Dorsolateral prefrontal cortex (tissue), 122 donors: ENCODE measurements at places on chromosomes 2 and 18. TPM values are rescaled to one million over a fixed set of nuclear protein-coding genes. Genes with fewer than 3 reads are reported as not detected.

The IGFBP2 gene
- 56.5 TPM for total RNA-seq

The GPD2 gene
- total RNA-seq: 64.1 TPM

The ANKRD30B gene
- 7.8 TPM for total RNA-seq

The POTEF gene
- not detected for total RNA-seq

The ANO7 gene
- 8.8 TPM for total RNA-seq

The HOXD4 gene
- total RNA-seq: not detected

The AQP12B gene
- not detected for total RNA-seq

The TRAPPC8 gene
- 45.5 TPM for total RNA-seq

The KCNS3 gene
- 9.2 TPM for total RNA-seq

The SOS1 gene
- total RNA-seq: 42.5 TPM

The NGEF gene
- total RNA-seq: 173 TPM

The CCDC141 gene
- total RNA-seq: 0.96 TPM

GRCh38 chr2:67453310-67453709 is 56.2 kb downstream of the ETAA1 start:
- no peak for DNase-seq

- no peak for DNase-seq
These were observed 58.6 kb upstream of the DOCK10 start for GRCh38 chr2:225100856-225101294.

DNA sequence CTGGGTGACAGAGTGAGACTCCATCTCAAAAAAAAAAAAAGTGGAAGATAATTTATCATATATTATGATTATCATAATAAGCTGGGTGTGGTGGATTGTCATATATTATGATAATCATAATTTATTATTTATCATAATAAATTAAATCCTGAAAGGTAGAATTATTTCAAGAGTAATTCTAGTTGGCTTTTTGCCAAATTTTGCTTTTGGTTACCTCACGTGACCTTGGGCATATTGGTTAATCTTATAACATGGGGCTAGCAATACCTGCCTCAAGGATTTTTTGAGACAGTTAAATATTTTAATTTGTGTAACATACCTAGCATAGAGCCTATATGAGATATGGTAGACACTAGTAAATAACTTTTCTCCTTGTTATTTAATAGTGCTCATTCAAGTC is 111.3 kb upstream of the TTC27 start:
- no peak for DNase-seq

DNA sequence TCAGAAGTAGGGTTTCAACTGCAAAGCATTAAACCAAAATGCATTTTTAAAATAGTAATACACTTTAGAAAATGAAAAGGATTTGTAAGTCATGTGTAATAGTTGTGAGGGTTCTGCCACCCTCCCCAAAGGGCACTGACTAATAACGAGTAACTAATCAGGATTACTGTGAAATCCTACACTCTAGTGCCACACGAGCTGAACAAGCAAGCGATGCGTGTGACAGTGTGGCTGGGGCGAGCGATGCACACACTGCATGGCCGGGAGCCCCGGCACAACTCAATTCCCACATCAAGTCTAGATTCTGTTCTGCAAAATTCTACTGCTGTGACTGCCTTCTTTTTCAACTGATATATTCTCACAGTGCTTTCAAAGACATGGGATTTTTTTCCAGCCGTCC is 156.4 kb downstream of the SEPTIN10 start:
- DNase-seq: no peak

- DNase-seq: no peak
These were observed 6.0 kb upstream of the SLC35F6 start for GRCh38 chr2:26757873-26758789.

- DNase-seq: no peak
These were observed 185.6 kb upstream of the SALL3 start for GRCh38 chr18:78794071-78794430.

- DNase-seq: no peak
These were observed 215.3 kb upstream of the SESTD1 start for GRCh38 chr2:179479947-179480346.

- DNase-seq: no peak
These were observed 1460.3 kb downstream of the SUCLG1 start for GRCh38 chr2:82998781-82999180.

- DNase-seq: no peak
These were observed 150.6 kb downstream of the TXNL1 start for GRCh38 chr18:56487801-56488200.

- no peak for DNase-seq
These were observed 471.4 kb downstream of the CMPK2 start for GRCh38 chr2:6394276-6394675.

GRCh38 chr2:715854-716560 is 38.8 kb upstream of the TMEM18 start:
- no peak for DNase-seq

DNA sequence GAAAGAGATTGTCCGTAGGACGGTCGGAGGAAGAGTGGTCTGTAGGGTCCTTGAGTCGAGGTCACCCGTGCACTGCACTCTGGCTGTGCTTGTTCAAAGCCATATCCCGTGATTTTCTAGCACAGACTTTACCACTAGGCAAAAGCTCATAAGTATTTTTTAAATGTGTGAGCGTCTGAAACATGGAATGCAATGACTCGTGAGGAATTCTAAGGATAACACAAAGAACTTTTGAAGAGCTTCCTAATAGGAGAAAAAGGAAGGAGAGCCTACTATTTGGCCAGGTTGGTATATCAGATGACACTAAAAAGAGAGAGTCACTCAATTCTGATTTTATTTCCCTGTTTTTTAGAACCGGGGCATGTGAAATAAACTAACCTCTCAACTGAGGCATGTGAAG is 68.3 kb downstream of the CD28 start:
- no peak for DNase-seq

DNA sequence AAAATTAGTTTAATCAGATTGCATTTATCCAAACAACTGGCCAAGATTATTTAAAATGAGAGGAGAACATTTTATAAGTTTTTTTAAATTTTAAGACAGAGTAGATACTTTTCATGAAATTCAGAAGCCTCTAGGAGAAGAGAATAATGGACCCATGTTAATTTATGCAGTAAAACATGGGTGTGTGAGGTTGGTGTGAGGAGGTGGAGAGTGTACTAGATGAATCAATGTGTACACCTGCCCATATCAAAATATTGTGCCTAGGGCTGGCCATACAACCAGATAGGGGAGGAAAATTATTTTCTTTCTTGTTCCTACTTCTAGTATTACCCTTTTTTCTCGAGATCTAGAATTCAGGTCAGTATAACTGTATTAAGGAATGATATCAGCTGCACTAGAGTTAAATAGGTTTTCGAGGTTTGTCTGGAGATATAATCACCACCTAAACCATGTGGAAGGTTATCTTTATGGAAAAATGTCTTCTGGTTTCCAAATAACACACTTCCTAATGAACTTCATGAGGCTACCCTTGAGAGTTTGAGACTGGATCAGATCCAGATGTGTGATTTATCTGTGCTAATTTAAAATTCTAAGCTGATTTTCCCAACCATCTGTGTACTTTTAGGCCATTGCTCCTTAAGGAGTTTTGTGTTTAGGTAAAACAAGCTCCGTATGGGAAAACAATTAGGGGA is 37.6 kb downstream of the TMEM178A start:
- DNase-seq: no peak

- no peak for DNase-seq
These were observed 33.7 kb upstream of the RNF152 start for GRCh38 chr18:61926532-61926931.

DNA sequence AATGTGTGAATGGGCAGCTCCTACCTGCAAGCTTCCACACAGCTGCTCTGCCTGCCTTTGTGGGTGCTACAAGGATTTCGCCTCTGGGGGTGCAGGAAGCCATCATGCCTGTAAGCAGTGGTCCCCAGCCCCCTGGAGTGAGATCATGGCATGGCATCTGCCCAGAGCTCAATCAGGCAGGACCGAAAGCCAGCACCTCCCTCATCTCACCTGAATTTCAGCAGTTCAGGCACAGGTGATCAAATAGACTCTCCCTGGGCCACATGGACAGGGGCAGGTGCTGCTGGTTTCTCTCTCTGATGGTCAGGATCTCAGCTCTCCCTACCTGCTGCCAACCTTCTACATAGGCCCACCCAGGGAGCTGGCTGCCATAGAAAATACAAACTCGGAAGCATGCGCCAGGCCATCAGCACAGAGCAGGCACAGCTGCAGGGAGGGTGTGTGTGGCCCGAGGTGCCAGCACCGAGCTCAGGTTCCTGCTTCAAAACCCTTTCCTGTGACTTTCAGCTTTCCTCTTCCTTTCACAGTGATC is 133.2 kb upstream of the ID2 start:
- no peak for DNase-seq

GRCh38 chr2:190462611-190463010 is 54.5 kb downstream of the MFSD6 start:
- no peak for DNase-seq

- DNase-seq: no peak
These were observed 170.6 kb upstream of the PKDCC start for GRCh38 chr2:41877114-41877678.

DNA sequence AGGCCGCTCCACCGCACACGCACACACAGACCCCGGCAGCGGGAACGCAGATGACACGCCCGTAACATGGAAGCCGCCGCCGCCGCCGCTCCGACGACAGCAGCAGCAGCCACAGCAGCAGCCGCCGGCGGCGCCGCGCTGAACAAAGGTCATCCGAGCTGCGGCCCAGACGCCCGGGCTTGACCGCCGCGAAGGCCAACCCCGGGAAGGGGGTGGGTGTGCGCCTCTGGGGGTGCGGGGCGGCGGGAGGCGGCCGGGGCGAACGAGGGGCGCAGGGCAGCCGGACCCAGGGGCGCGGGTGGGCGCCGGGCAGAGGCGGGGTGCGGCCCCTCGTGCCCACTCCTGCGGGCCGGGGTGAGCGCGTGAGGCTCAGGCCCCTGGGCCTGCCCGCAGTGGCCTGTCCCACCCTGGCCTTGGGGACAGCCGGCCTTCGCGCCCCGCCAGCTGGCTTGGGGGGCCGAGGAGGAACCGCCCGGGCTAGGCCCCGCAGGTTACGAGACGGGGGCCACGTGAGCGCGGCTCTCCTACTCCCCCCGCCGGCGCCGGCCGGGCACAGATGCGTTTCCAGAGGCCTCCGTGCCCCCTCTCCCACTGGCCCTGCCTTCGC is 1.0 kb upstream of the ZNF532 start:
- DNase-seq: peak; percentile 42

DNA sequence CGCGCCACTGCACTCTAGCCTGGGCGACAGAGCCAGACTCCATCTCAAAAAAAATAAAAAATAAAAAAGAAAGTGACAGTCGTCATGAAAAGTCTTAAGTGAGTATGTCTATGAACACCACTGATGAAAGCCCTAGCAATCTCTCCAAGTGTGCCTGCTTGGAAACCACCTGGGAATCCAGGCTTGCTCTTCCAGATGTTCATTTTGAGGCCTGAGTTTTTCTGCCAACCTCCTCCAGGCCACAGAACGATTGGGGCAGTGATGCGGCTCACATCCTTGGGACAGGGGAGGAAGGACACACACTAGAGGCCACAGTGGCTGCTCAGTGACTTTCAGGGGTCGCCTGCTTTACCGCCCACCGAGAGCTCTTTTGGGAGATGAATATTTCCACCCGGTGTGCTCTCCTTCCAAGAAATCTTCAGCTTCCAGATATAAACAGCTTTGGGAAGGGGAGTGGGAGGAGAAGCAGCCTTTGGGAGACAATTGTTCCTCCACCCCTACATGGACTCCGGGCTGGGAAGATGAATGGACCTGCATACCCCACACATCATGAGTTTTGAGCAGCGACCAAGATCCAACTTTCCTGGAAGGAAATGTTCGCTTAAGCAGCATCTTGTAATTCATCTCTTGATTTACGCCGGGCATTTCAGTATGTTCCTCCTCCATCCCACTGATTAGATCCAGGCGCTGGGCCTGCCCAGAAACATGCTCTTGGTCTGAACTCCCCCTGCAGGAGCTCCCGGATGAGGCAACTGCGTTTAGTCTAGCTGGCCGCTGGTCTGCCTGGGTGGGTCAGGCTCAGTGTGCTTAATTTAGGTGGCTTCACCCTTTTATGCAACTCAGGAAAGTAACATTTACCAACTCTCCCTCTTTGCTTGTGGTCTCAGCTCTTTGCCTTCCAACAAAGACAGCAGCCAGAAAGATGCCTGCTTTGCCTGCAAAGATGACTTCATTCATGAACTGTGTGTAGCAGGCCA is 6.2 kb upstream of the ARMC9 start:
- peak; percentile 51 for DNase-seq

- no peak for DNase-seq
These were observed 130.4 kb upstream of the MYO3B start for GRCh38 chr2:170047331-170048065.

GRCh38 chr2:115908731-115909130 is 1466.3 kb downstream of the DPP10 start:
- no peak for DNase-seq

- DNase-seq: no peak
These were observed 34.9 kb downstream of the SUCLG1 start for GRCh38 chr2:84424152-84424551.

DNA sequence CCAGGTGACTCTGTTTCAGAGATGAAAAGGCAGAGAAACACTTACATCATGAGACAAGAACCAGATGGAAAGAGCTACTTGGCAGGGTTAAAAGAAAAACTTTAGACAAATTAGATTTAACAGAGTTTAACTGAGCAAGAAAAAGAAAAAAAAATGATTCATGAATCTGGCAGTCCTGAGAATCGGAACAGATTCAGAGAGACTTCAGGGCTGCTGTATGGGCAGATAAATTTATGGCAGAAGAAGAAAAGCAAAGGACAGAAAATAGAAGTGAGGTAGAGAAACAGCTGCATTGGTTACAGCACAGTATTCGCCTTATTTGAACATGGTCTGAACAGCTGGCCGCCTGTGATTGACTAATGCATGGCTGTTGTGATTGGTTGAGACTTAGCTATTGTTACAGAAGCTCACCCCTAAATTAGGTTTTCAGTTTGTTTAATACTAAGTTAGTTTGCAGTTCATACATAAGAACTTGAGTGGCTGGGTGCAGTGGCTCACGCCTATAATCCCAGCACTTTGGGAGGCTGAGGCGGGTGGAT is 43.0 kb upstream of the RHOB start:
- no peak for DNase-seq

DNA sequence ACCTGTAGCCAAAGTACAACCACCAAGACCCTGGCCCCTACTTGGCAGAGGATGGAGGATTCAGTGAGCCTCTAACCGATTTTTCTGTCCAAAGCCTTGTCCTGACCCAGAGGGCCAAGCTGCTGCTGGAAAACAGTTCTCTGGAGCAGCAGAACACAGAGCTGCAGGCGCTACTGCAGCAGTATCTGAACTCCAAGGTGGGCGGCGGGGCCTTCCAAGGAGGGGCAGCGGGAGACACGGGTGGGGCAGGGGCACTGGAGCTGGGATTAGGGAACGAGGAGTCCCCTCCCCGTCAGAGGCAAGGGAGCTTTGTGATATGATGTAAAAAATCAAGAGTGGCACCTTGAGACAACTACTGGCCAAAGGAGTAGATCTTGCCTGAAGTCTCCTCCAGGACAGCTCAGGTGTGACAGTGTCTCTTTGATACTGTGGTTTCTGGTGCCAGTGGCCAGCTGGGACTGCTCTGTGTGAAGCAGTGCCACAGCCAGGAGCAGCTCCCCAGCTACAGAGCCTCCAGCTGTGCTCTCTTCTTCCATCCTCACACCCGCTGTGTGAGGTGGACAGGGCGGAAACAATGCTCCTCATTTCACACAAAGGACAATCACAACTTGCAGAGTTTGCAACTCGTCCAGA is 22.8 kb downstream of the OTOF start:
- DNase-seq: no peak
